ENCODE measurements at places on chromosomes 3 and 15.

DNA sequence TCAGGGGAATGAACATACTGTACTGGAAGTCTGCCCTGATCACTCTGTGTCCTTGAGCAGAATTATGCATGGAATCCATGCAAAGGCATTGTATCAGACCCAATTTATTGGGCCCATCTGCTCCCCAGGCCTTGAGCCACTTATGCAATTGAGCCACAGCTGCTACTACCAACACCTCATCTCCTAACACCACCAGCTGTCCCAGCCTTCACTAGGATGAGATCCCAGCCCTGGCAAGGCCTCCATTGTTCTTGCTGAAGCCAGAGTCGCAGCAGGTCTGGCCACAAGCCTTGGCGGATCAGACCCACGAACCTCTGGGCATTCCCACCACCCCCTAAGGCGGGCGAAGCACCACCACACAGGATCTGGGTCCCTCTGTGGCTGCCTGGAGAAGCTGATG, 9.2 kb upstream of the NME9 start:
- DNase-seq: no peak

DNA sequence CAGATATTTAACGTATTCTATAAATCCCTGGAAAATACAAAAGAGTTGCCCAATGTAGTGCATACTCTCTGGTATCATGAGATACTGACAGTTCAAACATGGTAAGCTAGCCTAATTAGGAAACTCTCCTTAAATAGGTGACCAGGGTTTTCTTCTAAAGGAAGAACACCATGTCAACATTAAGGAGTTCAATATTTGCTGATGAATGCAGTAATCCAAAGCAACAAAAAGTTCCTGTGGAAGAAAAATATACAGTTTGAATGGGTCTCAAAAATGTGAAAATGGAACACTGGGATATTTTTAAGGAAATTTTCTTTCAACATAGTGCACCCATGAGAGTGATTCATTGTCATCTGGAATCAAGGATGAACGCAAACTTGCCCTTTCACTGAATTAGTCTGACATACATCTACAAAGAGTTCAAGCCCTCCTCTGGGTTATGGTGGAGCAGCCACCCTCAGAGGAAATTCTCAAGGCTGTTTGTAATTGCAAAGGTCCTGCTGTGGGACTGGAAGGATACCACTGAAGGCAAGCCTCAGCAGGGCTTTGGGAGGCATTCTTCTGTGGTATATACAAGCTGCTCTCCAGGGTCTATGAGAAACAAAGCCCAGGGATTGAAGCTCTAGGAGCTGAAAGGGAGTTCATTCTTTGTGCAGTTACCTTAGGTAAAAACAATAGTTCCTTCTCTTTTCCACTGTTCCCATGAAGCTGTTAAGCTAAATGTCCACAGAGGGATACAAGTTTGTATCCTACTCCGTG, 700.3 kb downstream of the TUSC7 start:
- peak; percentile 3 for DNase-seq

DNA sequence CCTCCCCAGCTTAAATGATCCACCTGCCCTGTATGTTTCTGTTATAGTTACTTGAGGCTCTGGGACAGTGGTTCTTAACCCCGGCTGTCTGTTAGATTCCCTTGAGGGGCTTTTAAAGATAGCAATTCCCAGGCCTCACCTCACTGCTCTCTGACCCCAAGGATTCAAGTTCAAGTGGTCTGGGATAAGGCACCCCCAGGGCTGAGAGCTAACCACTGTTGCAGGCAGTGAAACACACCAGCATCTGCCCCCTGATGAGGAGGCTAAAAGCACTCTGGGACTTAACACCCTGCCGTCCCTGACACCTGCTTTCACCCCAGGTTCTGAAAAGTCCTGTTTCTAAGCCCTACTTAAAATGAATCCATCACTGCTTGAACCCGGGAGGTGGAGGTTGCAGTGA, 103.7 kb downstream of the LRRK1 start:
- no peak for DNase-seq

GRCh38 chr3:133192363-133192945, 154.3 kb downstream of the TMEM108 start:
- DNase-seq: no peak

DNA sequence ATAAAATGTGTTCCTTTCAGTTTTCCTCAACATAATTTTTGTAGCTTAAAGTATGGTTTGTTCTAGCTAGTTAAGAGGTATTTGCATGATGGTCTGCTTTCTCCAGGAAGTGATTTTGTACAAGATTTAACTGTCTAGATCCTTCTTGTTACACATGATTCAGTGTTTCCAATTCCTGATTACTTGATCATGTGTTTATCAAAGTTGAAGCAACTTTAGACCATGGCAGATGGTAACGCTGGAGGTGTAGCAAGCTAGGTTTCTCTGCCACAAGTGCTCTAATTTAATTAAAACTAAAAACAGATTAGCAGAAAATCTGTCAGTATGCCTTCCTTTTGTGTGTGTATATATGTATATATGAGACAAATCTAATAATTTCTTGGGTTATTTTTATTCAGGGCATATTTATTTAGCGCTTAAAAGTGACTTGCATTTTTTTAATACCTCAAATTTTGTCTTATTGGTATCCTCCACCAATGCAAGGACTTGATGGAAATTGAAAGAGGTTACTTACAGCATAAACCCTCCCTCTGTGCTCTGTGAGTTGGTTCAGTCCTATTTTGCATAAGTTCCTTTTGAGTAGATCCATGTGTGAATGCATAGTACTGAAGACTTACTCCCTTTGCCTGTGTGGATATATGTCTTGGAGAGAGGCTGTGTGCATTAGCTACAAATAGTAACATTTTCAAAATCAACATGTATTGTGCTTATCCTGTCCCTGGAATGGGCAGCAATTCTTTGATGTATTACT, 157.3 kb upstream of the CGNL1 start:
- peak; percentile 76 for DNase-seq

GRCh38 chr15:59444081-59444835, 6.3 kb downstream of the FAM81A start:
- DNase-seq: no peak

GRCh38 chr3:100104817-100105413, 9.4 kb downstream of the FILIP1L start:
- no peak for DNase-seq

GRCh38 chr3:108474581-108474980, 35.8 kb downstream of the MYH15 start:
- peak; percentile 28 for DNase-seq

- no peak for DNase-seq
Measured at GRCh38 chr3:39982665-39983357, 173.4 kb downstream of the MYRIP start.

DNA sequence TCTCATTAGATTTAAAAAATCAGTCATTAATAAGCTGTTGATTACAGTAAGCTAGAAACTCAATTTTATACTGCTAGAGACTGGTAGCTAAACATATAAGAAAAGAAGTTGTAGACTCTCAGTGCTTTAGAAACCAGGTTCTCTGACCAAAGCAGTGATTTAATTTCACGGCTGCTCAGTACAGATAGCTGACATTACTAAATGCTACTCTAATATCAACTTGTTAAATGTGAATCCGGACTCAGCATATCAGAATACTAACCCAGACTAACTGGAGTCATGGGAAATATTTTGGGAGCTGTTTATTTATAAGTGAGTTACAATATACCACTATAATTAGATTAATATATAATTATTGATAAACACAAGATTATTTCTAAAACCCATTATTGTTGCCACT, 80.4 kb downstream of the NEDD4 start:
- DNase-seq: no peak

DNA sequence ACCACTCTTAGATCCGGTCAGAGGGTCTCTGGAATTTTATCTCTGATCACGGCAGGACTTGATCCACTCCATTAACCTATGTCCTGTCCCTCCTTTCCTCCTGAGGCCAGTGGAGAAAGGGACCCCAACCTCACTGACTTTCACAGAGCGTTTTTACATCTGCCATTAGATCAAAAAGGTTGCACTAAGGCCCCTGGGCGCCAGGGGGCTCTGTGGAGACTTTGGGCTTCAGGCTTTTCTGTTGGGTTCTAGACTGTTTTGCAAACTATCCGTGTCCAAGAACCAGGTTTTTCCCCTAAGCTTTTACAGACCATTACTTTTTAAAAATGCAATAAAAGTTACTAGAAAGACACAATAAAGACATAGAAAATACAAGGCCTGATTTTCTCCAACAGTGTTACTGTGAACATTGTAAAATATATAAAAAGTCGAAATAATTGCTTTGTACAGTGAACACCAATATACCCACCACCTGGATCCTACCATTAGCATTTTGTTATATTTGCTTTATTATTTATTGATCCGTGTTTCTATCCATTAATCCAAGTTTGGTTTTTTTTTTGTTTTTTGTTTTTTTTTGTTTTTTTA, 159.7 kb downstream of the POLR2M start:
- DNase-seq: peak; percentile 46

GRCh38 chr15:85129881-85130280, 148.2 kb downstream of the PDE8A start:
- no peak for DNase-seq

- no peak for DNase-seq
Measured at GRCh38 chr3:135178566-135178965, 383.5 kb downstream of the EPHB1 start.

- no peak for DNase-seq
Measured at GRCh38 chr15:77031376-77032050, 36.6 kb downstream of the PSTPIP1 start.

DNA sequence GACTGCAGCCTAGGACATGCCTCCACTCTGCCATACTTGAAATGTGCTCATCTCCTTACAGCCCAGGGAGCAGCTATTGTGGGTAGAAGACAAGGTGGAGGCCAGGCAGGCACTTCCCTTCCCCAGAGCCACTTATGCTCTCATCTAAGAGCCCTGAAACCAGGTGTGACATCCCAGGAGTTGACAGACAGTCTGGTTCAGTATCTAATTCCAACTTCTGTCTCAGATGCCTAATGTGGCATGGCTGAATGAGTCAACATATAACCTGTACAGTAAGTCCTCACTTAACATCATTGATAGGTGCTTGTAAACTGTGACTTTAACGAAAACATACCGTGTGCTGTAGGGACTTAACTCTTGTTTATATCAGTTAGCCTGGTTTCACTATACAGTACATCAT, 1.2 kb upstream of the CAPN3 start:
- no peak for DNase-seq

GRCh38 chr15:52383100-52383588, 87.5 kb upstream of the MYO5C start:
- no peak for DNase-seq

- no peak for DNase-seq
Measured at GRCh38 chr3:188284455-188285212, 130.7 kb downstream of the LPP start.

DNA sequence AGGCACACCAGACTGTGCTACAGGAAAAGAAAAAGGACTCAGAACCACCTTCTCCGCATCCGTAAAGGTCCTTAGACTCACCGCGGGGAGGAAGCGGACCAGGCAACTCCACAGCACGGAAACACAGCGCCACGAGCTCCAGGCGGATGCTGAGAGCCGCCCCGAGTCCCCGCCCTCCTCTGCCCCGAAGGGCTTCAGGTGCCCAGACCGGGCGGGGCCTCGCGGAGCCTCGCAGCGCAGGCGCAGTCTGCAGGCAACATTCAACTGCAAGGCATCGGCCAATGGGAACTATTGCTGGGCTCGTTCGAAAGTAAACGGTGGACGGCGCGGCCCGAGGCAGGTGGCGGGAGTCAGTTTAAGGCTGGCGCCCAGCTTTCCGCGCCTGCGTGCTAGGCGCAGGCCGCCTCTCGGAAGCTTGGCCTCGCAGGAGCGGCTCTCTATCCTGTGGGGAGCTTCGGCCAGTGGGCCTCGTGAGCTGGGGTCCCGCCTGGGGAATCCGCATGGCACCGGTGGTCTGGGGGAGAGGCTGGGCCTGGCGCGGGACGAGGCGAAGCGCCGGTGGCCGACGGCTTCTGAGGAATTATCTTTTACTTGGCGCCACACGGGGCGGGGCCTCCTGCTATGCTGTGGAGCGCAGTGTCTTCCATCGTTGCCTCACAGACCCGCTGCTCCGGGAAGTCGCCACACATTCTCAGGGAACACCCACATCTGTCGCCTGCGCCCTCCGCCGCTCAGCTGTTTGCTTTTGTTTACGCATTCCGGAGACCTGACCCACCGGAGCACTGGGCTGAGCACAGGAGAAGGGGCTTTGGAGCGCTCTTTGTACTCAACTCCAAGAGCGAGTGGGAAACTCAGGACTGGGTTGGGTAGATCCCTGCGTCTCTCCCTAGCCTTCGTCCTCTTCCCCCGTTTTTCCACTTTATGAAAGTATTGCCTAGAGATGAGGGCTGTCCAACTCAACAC, at the start of gene TRIM59:
Gene TRIM59, minus strand, starts transcription at position 151 of the 963 bp plus-strand sequence. CDS start 10,603 bp downstream, outside the sequence.
- DNase-seq: peak; percentile 98

DNA sequence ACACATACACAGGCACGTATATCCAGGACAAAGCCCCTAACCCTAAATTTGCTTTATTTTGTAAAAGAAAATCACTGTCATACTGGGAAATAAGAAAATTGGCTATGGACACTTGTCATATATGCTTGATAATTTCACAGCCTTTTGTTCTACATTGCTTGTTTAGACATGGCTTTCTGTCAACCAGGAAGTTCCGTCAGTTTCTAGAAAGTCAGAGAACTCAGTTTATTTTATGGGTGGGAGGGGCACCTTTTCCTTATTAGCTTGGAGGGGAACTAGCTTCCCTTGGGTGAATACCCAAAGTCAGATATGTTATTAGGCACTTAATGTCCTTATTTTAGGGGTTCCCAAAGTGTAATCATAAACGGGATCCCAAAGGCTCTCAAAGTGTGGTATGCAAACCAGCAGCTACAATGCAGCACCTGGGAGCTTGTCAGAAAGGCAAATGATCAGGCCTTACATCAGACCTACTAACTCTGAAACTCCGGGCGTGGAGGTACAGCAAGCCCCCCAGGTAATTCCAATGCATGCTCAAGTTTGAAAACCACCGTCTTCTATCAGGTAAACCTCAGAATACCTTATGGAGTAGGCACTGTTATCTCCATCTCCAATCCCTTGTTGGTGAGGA, 50.1 kb downstream of the CADPS start:
- no peak for DNase-seq

DNA sequence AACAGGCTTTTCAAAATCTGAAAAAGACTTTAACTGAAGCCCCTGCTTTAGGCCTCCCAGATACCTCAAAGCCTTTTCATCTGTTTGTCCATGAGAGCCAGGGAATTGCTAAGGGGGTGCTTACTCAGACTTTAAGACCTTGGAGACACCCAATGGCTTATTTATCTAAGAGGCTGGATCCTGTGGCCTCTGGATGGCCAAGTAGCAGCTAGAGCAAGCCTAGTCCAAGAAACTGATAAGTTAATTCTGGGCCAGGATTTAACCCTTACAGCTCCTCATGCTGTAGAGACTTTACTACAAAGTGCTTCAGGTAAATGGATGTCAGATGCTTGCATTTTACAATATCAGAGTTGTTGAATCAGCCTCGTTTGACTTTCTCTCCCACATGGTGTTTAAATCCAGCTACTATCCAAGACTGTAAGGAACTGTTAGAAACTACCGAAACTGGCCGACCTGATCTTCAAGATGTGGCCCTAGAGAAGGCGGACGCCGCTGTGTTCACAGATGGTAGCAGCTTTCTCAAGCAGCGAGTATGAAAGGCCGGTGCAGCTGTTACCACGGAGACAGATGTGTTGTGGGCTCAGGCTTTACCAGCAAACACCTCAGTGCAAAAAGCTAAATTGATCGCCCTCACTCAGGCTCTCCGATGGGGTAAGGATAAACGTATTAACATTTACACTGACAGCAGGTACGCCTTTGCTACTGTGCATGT, 3.3 kb downstream of the DET1 start:
- DNase-seq: no peak

Measured in brain microvascular endothelial cell (primary cell).